Forelimb muscle (tissue), 1 donor: ENCODE measurements at places on chromosomes 1 and 21. TPM values are rescaled to one million over a fixed set of nuclear protein-coding genes. Genes with fewer than 3 reads are reported as not detected.

NAV1 gene
- polyA plus RNA-seq, result 19.6 TPM

ATP1A4 gene
- 2.8 TPM for polyA plus RNA-seq

CCDC190 gene
- 5.2 TPM for polyA plus RNA-seq

- no peak for DNase-seq
Observed at GRCh38 chr21:44765231-44766013, 36.2 kb downstream of the UBE2G2 start.

DNA sequence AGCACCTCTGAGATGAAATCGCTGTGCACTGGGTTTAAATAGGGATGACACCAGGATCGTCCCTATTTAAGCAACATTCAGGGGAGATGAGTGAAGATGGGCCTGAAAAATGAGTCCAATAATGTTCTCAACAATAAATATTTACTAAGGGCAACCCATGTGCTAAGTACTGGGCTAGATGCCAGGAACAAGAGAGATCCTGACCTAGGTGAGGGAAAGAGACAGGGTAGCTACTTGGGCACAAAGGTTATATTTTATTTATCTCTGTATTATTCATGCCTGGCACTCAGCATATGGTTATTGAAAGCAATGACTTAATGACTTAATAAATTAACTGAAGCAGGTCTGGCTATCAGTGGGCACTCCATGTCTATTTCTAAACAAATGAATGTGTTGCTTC is 27.4 kb upstream of the AVPR1B start:
- DNase-seq, result no peak

DNA sequence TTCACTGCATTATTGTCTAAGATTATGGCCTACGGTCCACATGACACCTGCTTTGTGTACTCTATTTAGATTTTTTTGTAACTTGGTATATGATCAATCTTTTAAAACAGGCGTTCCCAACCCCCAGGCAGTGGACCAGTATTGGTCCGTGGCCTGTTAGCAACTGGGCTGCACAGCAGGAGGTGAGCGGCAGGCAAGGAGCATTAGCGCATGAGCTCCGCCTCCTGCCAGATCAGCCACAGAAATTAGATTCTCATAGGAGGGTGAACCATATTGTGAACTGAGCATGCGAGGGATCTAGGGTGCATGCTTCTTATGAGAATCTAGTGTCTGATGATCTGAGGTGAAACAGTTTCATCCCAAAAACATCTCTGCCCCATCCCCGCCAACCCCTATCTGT is 228.4 kb upstream of the NR5A2 start:
- DNase-seq, result no peak

DNA sequence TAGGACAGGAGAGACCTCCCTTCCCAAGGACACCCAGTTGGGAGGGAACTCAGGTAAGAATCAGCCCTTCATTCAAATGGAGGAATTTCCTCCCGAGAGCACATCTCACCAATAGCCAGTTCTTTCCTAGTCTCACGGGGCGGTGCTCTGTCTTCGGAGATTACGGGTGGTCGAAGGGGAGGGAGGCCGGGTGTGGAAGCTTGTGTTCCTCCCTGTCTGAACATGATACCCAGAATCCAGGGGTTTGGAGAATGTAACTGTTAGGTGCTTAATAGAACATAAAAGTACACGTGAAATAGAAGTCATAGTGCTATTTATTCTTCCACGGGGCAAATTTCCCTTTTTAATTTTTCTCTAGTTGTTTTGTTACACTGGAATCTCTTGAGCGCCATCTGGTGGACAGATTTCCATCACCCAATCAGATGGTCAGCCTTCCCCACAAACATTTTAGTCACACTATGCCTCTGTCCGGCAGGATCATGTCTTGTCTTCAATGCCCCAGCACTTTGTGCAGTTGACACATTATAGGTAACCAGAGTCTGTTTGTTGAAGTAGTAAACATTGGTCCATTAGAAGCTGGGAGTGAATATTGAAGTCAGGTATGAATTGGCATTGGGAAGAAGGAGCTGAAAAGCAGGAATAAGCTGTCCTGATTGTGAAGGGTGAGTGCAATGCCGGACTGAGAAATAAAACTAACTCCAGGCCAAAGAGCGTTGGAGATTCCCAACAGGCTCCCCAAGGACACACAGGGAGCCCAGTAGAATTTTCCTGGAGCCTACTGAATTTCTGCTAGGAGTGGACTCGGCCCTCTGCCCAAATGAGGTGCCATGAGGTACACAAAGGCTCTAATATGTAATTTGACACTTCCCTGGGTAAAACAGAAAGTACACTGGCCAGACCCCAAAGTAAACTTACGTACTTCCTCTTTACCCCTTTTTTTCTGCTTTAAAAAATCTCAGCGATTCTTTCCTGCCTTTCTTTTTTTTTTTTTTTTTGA is 27.6 kb upstream of the ZNF697 start:
- peak; percentile 87 for DNase-seq

DNA sequence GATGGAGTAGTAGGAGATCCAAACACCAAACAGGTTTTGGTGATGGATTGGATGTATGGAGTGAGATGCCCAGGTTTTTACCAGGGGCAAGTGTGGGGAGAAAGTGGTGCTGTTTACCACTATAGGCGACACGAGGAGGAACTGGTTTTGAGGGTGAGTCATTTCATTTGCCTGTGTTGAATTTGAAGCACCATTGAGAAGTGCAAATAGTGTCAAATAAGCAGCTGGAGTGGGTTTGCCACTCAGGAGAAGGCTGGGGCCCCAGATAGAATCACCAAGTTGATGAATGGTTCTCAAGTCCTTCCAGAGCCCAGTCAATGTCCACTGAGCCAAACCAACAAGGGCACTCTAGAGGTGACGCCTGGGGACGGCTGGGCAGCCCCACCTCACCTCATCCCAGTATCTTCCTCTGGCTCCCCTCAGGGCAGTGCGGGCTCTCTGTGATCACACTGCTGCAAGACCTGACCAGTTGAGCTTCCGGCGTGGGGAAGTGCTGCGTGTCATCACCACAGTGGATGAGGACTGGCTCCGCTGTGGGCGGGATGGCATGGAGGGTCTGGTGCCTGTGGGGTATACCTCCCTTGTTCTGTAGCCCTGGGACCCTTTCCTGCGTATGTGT is 9.4 kb downstream of the RUSC1 start:
- DNase-seq, result no peak
